Left ventricle myocardium superior (tissue), 1 donor: ENCODE measurements at places on chromosomes 13 and 19.
A peak's percentile ranks its signal among the peaks of the same experiment; 100 is the strongest.

GRCh38 chr13:75537401-75538365, at the start of gene COMMD6:
Gene COMMD6, minus strand, starts transcription at chr13:75537841. Its CDS starts 36 bp downstream, at chr13:75537805.
- peak; percentile 87 for DNase-seq

DNA sequence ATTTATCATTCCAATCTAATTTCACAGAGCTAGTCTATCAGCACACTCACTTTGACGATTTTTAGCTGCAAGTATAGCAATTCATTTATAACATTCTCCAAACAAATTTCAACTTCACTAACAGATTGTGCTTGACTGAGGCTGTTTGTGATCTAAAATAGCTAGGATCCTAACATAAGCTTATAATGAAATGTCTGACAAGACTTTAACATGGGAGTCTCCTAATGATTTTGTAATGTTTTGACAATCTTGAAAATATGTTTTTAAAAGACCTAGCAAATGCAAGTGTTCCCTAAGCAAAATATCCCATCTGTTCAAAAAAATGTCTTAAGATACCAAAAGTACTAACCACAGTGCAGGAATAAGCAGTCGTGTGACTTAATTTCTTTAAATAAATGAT, 889.5 kb upstream of the SPRY2 start:
- DNase-seq = no peak

GRCh38 chr19:51514866-51515481, 13.4 kb upstream of the SIGLEC12 start:
- DNase-seq = no peak

DNA sequence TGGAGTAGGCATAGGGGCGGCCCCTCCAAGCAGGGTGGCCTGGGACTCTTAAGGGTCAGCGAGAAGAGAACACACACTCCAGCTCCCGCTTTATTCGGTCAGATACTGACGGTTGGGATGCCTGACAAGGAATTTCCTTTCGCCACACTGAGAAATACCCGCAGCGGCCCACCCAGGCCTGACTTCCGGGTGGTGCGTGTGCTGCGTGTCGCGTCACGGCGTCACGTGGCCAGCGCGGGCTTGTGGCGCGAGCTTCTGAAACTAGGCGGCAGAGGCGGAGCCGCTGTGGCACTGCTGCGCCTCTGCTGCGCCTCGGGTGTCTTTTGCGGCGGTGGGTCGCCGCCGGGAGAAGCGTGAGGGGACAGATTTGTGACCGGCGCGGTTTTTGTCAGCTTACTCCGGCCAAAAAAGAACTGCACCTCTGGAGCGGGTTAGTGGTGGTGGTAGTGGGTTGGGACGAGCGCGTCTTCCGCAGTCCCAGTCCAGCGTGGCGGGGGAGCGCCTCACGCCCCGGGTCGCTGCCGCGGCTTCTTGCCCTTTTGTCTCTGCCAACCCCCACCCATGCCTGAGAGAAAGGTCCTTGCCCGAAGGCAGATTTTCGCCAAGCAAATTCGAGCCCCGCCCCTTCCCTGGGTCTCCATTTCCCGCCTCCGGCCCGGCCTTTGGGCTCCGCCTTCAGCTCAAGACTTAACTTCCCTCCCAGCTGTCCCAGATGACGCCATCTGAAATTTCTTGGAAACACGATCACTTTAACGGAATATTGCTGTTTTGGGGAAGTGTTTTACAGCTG, at the start of the genes BRCA2 and ZAR1L:
TSS of gene BRCA2 (plus strand) at position 271 of the 790 bp plus-strand sequence. CDS start 953 bp downstream, outside the sequence.
TSS of gene ZAR1L (minus strand) at position 126 of the 790 bp plus-strand sequence. CDS start 3,438 bp downstream, outside the sequence.
- DNase-seq = peak; percentile 96

- peak; percentile 85 for DNase-seq
Measured at GRCh38 chr19:33376423-33376822, 2.9 kb downstream of the CEBPG start.

DNA sequence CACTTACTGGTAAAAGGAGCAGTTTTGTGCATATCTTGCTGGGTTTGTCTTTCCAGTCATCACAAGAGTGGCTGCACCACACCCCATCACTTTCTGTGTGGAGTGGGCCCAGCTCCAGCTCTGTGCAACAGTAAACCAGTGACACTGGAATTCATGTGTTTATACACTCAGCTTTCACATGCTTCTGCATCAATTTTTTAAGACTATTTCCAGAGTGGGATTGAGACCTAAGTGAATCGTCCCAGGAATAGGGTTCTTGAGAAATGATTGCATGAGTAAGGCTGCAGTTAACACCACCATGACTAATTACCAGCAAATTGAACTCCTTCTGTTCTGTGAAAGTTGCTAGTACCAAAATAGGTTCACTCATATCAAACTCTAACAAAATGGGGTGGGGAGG, 5.3 kb upstream of the CFAP97D2 start:
- no peak for DNase-seq

- DNase-seq = no peak
Measured at GRCh38 chr19:46648961-46649960, 11.7 kb downstream of the DACT3 start.

DNA sequence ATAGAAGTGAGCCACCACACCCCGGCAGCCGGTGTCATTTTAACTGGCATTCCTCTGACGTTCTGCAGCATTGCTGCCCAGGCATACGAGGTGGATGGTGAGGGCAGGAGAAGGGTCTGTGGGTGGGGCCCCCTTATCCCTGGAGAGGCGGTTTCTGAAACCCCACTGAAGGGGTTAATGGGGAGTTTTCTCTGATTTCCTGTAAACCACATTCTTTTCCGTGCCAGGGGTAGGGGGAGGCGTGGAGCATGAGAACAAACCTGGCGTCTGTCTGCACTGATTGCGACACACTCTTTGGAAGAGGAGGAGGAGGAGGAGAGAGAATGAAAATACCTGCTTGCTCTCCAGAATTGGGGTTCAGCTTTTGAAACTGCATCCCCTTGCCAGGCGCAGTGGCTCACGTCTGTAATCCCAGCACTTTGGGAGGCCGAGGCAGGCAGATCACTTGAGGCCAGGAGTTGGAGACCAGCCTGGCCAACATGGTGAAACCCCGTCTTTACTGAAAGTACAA, 2.7 kb upstream of the C3 start:
- peak; percentile 65 for DNase-seq

GRCh38 chr13:20451397-20451796, 74.3 kb downstream of the CRYL1 start:
- DNase-seq = no peak

DNA sequence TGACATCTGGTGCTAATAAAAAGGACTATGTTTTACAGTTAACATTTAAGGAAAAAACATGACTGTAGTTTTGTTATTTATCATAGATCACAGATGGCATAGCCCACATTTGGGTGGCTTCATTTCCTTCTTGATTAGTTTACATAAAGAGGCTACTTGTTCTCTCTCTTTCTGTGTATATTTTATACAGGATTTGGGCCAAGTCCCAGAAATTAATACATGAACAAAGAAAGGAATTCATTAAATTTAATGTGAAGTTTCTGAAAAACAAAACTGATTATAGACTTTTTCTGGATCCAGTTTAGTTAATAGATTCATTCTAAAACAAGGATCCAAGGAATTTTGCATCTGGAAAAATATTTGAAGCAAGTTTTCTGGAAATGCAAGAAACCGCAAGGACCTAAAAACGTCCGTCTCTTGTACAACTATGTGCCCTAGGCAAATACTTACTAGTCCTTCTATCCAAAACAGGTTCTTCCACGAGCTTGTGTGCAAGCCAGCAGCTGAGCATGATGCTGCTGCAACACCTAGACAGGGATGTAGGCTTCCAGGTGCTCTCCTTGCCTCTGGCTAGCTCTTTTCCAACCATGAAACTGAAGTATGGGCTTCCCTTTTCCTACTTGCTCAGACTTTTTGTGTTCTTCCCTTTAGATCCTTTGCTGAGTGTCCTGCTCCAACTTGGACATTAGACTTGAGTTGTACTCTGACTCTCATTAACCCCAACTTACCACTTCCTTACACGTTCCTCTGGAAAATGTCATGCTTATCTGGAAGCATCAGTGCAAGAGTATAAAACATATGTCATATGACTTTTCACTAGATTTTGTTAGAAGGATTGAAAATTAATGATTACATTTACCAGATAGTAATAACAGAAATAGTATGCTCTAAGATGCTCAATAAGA, 161.5 kb upstream of the STARD13 start:
- DNase-seq = no peak

GRCh38 chr19:41095703-41096102, 7.5 kb downstream of the CYP2A13 start:
- no peak for DNase-seq

DNA sequence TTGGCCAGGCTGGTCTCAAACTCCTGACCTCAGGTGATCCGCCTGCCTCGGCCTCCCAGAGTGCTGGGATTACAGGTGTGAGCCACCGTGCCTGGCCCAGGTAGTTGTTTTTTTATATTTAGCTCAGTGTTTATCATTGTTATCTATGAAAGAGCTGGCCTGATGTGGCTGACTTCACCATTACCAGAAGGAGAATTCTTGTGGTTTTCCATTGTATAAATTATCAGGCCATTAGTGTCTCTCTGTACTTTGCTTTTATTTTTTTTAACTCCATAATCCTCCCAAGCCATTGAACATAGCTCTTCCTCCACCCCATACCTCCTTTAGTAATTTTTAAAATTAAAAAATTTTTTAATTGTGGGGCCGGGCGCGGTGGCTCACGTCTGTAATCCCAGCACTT, 24.2 kb downstream of the CERS4 start:
- no peak for DNase-seq
